ENCODE measurements at places on chromosomes 1 and 21. TPM values are rescaled to one million over a fixed set of nuclear protein-coding genes. Genes with fewer than 3 reads are reported as not detected.

DNA sequence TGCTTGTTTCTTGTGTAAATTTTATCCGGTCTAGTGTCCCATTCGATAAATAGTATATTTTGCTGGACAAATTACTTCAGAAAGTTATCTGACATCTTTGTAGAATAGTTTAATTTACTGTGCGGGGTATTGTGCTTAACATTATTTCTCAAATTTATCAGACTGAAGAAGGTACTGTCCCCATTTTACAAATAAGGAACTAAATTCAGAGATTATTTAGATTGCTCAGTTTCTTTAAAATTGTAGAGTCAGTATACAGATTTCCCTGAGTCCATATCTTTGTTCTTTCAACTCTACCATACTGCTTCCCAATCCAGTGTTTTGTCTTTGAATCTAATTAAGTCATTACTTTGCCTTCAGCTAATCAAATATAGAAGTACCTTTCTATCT, 6.4 kb downstream of the ATP5PB start:
- DNase-seq: no peak

KCNH1 gene
- not detected for total RNA-seq

DNA sequence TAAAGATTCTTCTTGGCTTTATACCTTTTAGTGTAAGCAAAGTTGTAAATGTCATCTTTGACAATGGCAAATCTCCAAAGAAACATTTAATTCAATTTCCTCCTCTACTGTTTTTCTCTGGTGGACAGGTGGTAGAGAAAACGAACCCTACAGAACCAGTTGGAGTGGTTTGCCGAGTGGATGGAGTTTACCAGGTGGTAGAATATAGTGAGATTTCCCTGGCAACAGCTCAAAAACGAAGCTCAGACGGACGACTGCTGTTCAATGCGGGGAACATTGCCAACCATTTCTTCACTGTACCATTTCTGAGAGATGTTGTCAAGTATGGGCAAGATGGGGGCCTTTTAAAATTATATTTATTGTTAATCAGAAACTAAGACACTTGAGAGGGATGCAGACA, 25.8 kb downstream of the UAP1 start:
- DNase-seq: no peak

S100A1 gene
- total RNA-seq: not detected

GRCh38 chr21:28627691-28628090, 365.0 kb downstream of the LTN1 start:
- DNase-seq: no peak

GRCh38 chr1:221801251-221801661, 59.4 kb upstream of the DUSP10 start:
- no peak for DNase-seq
